ENCODE measurements at places on chromosomes 2 and 18. TPM values are rescaled to one million over a fixed set of nuclear protein-coding genes. Genes with fewer than 3 reads are reported as not detected.

ARHGEF4 gene
- total RNA-seq: 8.9 TPM

NOSTRIN gene
- total RNA-seq: 0.50 TPM

ANKRD29 gene
- 10.1 TPM for total RNA-seq

GBX2 gene
- 1.4 TPM for total RNA-seq

IL36B gene
- total RNA-seq: not detected

TM4SF20 gene
- total RNA-seq: not detected

DLGAP1 gene
- 1.9 TPM for total RNA-seq

Measured in A375 (cell line).